SK-MEL-5 (cell line): ENCODE measurements at places on chromosomes 12 and 14.

DNA sequence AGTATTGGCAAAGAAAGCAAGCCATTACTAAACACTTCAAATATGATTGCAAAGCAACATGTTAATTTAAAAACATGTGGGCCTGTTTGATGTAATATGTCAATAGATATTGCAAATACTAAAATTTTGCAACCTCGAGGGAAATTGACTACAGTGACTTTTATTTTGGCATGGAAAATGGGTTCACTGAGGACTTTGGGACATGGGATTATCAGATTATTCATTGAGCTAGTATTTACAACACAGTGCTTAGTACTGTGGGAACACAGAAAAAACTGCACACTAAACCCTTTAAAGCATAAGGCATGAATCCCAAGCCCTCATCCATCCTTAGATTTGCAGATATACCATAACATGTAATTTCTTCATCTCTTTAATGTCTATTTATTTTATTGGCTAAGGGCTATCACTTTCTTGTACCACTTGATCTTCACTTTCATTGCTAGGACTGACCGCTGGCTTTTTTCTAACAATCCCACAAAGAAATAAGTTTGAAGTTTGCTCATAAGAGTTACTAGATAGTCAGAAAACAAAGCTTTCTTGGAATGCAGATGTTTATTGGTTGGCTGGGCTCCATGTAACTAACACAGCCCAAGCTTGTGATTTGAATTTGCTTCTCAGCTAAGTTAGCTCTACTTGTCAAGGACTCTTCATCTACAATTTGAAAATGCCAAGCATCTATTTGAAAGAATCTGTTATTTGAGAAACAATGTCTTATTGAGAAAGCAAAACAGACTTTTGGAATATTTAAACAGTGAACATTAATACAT lies 48.7 kb downstream of the PPFIBP1 start:
- DNase-seq, result no peak

- DNase-seq, result no peak
These were observed 65.8 kb downstream of the C14orf39 start for GRCh38 chr14:60420050-60420449.

- DNase-seq, result peak; percentile 89
These were observed 38.4 kb downstream of the MLXIP start for GRCh38 chr12:122116707-122117535.

- no peak for DNase-seq
These were observed 14.0 kb downstream of the SYNE3 start for GRCh38 chr14:95502381-95502950.

DNA sequence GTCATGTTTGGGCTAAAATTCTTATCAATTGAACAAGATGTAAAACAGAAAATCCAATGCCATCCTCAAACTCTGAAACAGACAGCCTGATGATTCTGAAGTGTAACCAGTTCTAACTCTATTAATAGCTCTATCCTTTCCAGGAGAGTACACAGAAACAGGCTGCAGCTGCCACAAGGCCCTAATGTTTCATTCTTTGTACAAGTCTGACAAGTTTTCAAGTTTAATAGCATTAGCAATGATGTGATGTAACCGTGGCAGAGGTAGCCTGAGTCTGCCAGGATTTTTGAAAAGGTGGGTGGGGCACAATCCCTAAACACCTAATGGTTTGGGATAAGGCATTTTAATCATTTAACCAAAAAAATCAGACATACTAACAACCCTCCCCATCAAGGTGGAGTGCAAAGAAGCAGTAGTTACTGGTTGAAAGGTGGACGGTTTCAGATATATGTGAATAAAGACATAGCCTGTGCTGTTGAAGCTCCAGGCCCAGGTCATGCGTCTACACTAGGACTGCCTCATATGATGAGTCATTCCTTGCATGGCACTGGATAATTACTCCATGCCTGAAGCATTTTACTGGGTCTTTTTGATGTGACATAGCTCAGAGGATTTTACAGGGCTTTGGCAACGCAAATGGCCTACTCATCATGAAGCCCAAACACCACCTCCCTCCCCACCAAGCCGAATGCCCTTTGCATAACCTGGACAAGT lies 145.1 kb upstream of the GRIP1 start:
- peak; percentile 98 for DNase-seq

DNA sequence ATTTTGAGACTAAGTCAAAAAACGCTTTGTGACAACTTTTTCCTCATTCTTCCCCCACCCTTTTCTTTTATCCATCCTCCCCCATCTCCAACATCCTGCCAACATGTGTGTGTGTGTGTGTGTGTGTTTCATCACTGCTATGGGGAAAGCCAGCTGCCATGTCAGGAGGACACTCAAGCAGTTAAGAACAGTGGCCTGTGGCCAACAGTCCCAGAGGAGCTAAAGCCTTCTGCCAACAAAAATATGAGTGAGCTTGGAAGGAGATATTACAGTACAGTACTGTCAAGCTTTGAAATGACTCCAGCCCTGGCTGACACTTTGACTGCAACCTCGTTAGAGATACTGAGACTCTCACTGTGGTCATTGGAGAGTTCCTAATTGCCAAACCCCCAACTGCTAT lies 5.0 kb upstream of the CSRP2 start:
- no peak for DNase-seq

- no peak for DNase-seq
These were observed 323.8 kb downstream of the RAD51B start for GRCh38 chr14:68143341-68143841.

DNA sequence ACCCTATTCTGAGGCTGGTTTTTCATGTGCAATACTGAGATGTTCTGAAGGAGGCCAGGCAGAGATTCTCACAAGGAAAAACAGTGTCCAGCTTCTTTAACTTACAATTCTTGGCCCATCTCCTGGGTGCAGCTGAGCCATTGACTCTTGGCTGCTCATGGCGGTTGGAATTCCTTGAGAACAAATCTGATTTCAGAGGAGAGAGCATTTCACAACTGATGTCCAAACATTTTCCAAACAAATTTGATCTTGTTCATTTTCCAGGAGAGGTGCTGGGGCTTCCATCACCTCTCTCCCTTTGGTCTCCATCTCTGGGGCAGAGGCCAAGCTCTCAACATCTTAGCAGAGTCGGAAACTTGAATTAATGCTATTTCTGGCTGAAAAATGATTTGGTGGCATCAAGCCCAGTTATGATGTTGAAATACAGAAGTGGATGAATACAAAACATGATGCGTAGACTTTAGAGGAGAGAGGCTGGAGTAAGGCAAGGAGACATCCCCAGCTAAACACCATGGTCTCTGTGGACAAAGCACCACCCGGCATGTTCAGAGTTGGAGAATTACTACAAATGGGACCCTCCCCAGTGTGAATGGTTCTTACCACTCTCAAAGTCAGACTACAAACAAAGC lies 593.0 kb downstream of the VRK1 start:
- DNase-seq, result no peak

GRCh38 chr14:62369919-62370560 lies 607.8 kb downstream of the SNAPC1 start:
- no peak for DNase-seq

DNA sequence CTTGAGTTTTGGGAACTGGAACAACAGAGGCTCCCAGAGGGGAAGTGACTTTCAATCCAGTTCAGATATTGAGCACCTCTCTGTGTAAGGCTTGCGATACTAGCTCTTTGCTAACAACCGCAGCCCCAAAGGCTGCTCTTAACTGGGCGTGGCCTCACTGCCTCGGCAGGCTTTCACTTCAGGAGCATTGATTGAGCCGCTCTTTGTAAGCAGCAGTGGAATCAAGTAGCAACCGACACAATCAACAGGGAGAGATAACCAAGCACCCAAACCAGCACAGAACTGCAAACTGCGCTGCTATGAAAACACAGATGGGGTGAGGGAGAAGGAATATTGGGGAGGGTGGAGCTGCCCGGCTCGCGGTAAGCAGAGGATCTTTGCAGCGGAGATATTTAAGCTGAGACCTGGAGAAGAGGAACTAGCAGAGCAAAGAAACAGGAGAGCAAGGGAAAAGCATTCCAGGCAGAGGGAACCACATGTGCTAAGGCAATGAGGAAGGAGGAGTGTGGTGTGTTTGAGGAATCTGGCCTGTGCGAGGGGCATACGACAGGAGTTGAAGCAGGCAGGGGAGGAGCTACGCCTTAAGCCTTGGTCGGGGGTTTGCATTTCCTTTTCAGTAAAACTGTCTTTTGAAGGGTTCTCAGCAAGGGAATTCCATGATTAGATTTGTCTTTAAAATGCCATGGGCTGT lies 17.3 kb upstream of the YY1 start:
- peak; percentile 64 for DNase-seq

DNA sequence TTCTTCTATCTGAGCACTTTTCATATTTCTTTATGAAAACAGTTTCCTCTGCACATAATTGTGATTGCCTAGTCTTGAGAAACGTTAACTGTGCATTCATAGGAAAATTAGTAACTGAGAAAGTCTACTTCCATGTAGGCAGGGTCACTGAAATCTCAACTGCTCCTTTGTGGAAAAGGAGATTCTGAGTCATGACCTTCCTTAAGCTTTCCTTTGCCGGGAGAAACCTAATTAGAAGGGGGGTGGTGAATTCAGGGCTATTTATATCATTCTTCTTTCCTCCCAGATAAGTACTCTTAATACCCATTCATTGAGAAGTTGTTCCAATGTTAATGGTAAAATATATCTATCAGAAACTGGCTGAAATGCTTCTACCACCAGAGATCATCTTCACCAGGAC lies 751.0 kb upstream of the TMEM132C start:
- DNase-seq, result no peak

GRCh38 chr12:131473741-131474709 lies 236.9 kb upstream of the SFSWAP start:
- DNase-seq, result no peak

DNA sequence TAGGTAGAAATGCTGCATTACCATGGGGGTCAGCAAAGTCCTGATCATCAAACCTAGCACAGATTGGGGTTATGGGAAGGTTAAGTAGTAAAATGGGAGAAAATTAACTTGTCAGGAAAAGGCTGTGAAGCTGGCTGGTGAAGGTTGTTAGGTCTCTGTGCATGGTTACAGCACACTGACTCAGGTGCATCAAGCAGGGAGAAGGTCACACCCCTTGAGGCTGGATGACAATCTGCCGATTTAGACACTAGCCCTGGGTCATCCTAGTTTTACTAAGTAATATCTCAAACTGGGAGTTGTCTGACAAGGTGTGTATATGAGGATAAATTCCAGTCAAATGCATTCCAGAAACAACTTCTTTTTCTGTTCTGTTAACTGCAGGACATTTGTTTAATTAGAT lies 271.1 kb upstream of the LRIG3 start:
- no peak for DNase-seq

DNA sequence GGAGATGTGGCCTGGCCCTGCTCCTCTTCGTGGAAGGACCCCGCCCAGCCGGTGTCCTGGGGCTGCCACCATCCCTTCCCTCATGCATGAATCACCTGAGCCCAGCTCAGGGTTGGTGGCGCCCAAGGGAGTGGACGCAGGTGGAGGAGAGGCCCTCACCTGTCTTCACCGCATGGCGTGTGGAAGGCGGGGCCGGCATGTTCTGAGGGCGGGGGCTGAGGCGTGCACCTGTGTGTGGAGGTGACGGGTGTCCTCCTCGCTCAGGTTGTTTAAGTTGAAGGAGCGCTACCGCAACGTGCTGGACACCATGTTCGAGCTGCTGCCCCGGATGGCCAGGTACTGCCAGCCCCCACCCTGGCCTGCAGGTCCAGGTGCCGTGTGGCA lies 47.0 kb downstream of the SLC8B1 start:
- no peak for DNase-seq

GRCh38 chr14:99257122-99257672 lies 14.8 kb downstream of the BCL11B start:
- no peak for DNase-seq

- peak; percentile 51 for DNase-seq
These were observed 37.7 kb downstream of the DIP2B start for GRCh38 chr12:50542448-50542847.

- DNase-seq, result no peak
These were observed 167.8 kb downstream of the CHST11 start for GRCh38 chr12:104624529-104624928.

DNA sequence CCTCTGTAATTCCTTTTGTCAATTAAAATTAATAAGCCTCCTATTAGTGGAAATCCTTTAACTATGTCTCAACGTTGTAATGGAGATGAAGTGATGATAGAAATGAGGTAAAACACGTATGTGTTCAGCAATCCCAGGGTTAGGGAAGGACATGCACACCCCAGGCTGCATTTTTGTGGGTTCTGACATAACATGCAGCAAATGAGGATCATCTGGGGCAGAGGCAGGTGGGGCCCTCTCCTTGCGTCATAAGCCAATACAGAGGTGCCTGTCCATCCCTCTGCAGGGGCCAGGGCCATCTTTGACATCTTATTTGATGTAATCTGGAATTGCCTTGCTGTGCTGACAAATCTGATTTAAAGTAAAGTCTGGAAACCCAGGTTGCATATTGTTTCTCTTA lies 73.2 kb downstream of the MYRFL start:
- DNase-seq, result no peak

GRCh38 chr12:120764816-120765215 lies 39.2 kb downstream of the ACADS start:
- no peak for DNase-seq

GRCh38 chr14:79118291-79118690 lies 948.1 kb downstream of the NRXN3 start:
- no peak for DNase-seq

DNA sequence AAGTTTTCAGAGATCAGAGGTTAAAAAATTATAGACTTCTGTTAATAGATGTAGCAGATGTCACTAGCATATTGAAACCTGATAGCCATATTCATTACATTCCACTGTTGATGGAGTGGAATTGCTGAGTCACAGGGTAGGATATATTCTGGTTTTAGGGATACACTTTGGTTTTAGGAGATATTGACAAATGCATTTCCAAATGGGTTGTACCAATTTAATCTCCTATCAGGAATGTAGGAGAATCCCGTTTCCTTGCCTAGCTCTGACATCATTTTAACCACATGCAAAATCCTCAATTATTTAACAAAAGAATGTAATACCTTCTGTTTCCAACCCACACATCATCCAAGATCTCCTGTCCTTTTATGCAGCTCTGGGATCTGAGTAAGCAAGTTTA lies 30.7 kb upstream of the ESR2 start:
- DNase-seq, result no peak

- DNase-seq, result no peak
These were observed 152.3 kb upstream of the DAAM1 start for GRCh38 chr14:59036134-59036533.

- peak; percentile 34 for DNase-seq
These were observed 21.0 kb upstream of the SERPINA4 start for GRCh38 chr14:94540031-94540794.

DNA sequence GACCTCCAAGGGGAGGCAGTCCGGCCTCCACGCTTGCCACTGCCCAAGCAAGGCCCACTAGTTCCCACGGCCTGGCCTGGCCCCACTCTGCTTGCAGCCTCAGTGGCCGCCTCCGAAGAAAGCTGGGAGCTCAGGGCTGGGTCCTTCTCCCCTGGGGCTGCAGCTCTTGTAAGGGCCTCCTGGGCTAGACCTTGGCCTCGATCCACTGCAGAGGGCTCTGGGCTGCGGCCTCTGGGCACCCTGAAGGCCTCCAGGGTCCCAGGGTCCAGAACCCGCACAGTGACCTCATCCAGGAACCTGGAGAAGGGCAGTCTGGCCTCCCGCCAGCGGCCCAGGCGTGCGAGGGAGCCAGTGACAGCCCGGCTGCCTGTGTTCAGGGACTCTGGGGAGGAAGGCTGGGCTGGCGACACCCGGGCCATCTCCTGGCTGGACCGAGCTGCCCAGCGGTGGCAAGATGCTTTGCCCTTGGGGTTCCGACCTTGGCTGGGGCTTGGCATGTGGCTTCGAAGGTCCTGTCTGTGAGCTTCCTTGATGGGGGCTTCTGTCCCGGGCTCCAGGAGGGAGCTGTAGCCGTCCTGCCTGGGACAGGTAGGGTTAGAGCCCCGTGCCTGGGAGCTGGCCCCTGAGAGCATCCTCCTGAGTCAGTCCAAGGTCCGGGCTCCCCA lies 9.8 kb downstream of the BEGAIN start:
- no peak for DNase-seq
